Activated T-cell treated with anti-CD3 and anti-CD28 coated beads, Interleukin-2, amount 50 U/mL, for 48 hours (primary cell): ENCODE measurements at places on chromosomes 5 and 9.
A peak's percentile ranks its signal among the peaks of the same experiment; 100 is the strongest.

DNA sequence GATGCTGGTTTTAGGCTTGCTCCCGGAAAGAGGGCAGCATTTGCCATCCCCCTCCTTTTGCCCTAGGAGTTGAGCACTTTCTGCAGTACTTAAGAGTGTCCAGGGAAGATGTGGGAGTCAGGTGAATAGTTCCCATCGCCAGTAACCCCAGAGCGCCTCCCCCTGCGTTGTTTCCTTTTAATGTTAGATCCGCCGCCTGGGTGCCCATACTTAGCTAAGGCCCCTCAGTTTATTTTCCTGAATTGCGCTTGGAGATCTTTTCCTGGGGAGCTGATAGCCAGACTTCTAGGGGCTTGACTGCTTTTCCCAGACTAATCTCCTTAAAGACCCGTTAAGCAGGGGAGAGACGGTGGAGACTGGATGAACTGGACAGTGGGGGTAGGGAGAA, 377 bp upstream of the PCDHAC2 start:
- no peak for DNase-seq

- DNase-seq: no peak
Observed at GRCh38 chr5:122674385-122674784, 100.5 kb upstream of the SNX2 start.

DNA sequence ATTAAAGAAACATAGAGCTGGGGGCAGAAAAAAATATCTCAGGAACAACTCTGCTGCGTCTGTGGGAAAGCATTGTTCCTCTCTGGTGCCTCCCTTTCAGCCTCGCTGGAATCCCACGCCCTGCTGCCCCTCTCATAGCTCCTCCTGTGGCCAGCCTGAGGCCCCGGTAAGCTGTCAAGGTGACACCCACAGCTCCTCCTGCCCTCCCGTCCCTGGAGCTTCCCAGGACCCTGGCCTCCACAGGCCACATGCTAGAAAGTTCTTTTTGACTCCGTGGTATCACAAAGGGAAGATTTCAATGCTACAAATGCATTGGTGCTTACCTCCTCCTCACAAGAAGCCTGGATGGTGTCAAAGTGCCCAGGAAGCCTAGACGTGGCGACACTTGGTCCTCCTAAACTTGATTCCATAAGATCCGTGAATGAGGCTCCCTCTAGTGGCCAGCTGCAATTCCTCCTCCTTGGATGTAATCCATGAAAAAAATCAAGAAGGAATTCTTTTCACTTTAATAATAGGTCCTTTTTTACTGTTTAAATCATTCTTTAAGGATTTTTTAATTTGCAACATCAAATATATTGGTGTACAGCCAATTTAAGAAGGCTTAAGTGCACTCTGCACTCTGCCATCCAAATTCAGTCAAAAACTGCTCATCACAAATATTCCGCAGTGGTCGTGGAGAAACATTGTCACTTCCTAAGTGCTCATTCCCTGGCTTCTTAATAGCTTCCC, 104.9 kb downstream of the CFAP90 start:
- DNase-seq: peak; percentile 50

DNA sequence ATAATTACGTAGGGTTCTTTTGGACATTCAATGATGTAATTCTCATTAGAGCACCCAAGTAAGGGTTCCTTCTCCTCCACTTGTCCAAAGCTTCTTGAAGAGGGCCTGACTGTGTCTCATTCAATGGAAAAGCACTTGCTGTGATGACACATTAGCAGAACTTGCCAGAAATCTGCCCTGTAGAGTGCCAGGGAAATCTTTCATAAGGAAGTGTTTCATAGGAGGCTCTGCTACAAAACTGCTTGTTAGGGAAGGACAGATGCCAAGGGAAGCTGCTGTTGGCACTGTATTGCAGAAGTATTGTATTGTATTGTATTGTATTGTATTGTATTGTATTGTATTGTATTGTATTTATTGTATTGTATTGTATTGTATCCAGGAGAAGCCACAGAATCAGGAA, 45.5 kb upstream of the MPDZ start:
- DNase-seq: no peak

GRCh38 chr5:68290847-68291246, 75.3 kb downstream of the PIK3R1 start:
- no peak for DNase-seq

DNA sequence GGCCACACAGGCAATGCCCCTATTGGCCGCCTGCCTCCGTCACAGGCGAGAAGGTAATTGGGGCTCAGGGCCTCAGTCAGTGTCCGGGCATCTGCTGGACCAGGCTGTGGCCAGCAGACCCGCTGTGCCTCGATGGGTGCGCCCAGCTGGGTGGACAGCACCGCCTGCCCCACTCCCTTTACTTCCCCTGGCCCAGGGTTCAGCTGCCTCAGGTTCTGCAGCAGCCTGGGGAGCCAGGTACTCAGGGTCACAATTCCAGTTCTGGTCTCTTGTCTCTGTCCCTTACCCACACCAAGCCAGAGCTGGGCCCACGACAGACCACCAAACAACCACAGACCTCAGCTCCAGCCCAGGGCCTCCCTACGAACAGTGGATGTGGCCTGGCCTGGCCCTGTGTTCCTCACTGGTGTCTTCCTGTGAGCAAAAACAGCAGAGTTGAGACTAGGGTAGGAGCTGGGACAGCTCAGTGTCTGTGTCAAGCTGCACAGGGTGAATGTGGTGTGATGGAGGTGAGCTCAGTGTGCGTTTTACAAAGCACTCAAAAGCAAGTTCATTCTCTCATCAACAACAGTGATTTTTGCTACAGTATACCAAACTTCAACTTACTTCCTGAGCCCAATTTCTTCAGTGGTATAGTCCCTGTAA, 33.4 kb upstream of the SUSD3 start:
- DNase-seq: no peak

- no peak for DNase-seq
Observed at GRCh38 chr9:9231946-9232345, 1380.9 kb downstream of the PTPRD start.

GRCh38 chr5:79263290-79263689, 27.4 kb downstream of the JMY start:
- DNase-seq: no peak

DNA sequence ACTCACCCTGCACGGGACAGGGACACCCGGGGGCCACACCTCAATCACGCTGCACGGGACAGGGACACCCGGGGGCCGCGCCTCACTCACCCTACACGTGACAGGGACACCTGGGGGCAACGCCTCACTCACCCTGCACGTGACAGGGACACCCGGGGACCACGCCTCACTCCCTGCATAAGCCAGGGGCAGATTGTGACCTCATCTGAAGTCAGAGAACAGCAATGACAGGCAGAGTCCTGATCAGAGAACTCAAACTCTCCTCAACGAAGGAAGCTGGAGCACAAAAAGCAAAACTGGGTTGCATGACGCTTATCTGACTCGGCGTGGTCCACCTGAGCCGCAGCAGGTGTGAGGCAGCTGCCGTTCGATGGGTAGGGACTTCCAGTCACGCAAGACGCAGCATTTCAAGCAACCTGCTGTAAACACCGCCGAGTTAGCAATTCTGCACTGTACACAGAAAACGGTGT, 3.2 kb downstream of the TERT start:
- DNase-seq: peak; percentile 15

DNA sequence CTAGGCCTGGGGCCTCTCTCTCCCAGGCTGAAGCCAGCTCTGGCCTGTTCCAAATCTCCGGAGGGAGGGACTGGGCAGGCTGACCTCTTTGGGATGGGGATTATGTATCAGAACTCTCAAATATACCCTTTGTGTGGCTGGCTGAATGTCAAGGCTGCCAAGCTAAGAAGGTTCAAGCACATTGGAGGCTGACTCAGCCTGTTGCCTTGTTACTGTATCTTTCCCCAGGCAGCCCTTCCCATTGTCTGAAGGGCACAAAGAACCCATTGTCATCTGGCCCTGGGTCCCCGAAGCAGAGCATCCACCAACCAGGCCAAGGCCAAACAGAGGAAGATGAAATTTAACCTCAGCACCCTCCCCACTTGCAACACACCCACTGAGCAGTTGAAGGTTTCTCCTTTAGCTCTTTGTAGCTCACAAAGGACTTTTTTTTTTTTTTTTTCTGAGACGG, 7.3 kb upstream of the SPARC start:
- DNase-seq: no peak

GRCh38 chr9:85647571-85647970, 94.2 kb downstream of the AGTPBP1 start:
- no peak for DNase-seq

- no peak for DNase-seq
Observed at GRCh38 chr5:180313677-180314505, 22.0 kb upstream of the MAPK9 start.

GRCh38 chr5:12759377-12759776, 855.1 kb upstream of the CTNND2 start:
- no peak for DNase-seq

DNA sequence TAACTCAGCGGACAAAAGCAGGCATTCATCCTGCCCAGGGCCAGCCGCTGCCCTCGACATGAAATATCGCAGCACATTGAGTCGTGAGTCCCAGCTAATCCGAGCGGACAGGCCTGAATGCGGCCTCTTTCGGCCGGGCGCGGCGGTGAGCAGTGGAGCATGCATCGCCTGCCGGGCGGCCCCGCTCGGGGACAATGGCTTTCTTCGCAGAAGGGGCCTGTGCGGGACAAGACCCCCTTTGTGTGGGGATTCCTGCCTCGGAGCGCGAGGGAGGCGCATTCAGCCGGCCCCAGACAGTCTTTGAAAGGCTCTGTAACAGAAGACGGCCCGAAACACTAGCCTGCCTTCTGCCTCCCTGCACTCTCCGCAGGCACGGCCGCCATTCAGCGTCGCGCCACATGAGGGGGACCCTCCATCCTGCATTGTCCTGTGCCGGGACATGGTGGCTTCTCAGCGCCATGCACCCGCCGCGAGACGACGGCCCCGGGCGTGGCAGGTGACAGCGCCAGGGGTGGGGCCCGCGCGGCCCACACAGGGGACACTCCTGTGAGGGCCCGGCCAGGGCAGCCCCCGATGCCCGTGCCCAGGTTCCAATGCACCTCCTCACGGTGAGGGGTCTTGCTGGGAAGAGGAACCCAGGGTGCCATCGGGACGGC, 52.0 kb downstream of the EXD3 start:
- DNase-seq: no peak

GRCh38 chr9:131577005-131578000, 32.0 kb downstream of the PRRT1B start:
- no peak for DNase-seq

DNA sequence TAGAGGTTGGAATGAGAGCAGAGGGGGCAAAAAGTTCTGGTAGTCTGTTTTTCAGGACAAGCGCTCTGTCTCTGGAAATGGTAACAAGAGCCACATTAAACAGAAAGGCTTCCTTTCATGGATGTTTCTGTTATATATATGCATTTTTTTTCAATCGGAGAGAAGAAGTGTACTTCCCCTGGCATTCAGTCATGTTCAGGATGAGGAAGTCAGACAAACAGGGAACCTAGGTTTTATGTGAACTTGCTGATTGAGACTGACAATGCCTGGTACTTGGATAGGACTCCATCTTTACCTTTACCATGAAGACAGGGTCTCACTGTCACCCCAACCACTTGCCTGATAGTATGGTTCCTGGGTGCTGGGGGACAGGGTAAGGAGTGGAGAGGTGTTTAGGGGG, 30.1 kb upstream of the ZBED3 start:
- DNase-seq: no peak

- DNase-seq: no peak
Observed at GRCh38 chr9:122246666-122247065, 17.9 kb upstream of the LHX6 start.

- no peak for DNase-seq
Observed at GRCh38 chr5:112560371-112560770, 141.3 kb upstream of the EPB41L4A start.

DNA sequence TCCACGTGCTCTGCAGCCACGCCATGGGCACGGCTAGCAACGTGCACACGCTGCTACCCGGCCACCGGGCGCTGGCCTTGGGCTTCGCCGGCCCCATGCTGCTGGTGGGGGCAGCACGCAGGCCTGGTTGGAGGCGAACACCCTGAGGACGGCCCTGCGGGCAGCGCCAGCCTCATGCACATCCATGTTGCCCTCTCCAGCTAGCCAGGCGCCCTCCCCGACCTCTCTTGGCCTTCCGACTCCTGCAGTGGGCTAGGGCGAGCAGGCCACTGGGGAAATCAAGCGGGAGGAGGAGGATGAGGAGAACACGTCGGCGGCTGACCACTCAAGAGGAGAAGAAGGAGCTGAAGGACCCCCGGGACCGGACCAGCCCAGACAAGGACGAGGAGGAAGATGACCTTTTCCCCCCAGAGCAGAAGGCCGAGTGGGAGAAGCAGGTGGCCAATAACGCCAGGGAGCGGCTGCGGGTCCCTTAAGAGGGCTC, 73.3 kb downstream of the INSL6 start:
- DNase-seq: no peak

DNA sequence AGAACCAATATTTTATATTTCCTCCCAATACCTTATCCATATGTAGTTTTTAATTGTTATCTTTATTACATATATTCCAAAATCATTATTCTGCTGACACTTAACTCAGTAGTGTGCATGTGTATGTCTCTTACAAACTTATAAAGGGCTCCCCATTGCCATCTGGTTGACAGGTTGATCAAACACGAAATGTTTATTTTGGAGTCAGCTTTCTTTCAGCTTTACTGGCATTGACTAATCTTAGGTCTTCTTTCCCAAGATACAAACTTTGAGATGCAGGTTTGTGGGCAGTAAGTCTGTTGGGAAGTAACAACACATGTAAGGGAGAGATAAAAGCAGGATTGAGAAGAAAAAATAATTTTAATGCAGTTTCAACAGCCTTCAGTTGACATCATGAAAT, 716.0 kb upstream of the CHD1 start:
- no peak for DNase-seq

- DNase-seq: no peak
Observed at GRCh38 chr5:163496286-163496685, 9.1 kb upstream of the MAT2B start.

DNA sequence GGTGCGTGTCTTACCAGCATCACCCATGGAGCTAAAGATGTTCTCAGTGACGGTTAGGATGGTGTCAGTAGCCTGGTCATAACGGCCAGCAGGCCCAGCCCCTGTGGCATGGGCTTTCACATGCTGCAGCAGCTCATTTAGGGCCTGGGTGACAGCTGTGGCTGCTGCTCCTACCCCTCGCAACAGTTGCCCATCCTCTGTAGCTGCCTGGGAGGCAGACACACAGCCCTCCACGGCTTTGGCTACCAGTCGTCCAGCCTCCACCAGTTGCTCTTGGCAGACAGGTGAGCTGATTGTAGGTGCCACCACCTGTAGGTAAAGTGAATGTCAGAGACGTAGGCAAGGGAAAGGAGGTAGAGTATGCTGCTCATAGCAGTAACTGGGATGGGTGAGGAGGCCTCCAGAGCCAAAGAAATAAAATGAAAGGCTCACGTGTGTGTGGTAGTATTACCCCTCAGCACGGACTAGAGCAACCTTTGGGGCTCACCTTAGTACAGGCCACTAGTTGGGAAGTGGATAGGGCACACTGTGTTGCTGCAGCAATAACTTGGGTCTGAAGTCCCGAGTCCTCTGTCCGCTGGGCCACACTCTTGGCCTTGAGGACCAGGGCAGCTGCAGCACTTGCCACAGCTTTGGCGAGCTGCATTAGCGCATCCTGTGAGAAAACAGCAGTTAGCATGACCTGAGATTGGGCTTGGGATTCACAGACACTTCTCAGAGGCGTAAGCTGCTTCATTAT, 14.7 kb downstream of the TLN1 start:
- no peak for DNase-seq

- DNase-seq: no peak
Observed at GRCh38 chr5:58548068-58548467, 34.8 kb upstream of the RAB3C start.

- no peak for DNase-seq
Observed at GRCh38 chr9:35501946-35502345, 12.0 kb downstream of the RUSC2 start.
